ENCODE measurements at places on chromosomes 1 and 21.

GRCh38 chr1:206698011-206698410 lies 13.3 kb downstream of the MAPKAPK2 start:
- no peak overlapping the region for H3K27ac ChIP-seq
- peaks cover 80% of the 10 kb centered on the region for H3K4me1 ChIP-seq
- H3K27me3 ChIP-seq: no peaks in the 10 kb centered on the region
- H3K4me3 ChIP-seq: no peak overlapping the region
- H3K36me3 ChIP-seq: peaks cover 11% of the 10 kb centered on the region

DNA sequence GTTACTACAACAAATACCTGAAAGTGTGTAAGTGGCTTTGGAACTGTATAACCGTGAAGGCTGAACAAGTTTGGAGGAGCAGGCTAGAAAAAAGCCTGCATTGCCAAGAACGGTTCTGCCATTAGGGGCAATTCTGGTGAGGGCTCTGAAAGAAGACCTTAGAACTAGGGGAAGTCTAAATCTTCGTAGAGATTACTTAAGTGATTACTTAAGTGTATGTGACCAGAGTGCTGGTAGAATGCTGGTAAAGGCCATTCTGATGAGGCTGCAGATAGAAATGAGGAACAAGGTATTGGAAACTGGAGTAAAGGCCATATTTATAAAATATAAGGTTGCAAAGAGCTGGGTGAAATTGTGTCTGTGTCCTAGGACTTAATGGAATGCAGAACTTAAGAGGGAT lies 158.0 kb downstream of the CLIC6 start:
- DNase-seq: no peak
- peak overlapping the region; percentile 28 for H3K27ac ChIP-seq
- peaks cover 87% of the 10 kb centered on the region for H3K36me3 ChIP-seq
- H3K4me1 ChIP-seq: peaks cover 50% of the 10 kb centered on the region

DNA sequence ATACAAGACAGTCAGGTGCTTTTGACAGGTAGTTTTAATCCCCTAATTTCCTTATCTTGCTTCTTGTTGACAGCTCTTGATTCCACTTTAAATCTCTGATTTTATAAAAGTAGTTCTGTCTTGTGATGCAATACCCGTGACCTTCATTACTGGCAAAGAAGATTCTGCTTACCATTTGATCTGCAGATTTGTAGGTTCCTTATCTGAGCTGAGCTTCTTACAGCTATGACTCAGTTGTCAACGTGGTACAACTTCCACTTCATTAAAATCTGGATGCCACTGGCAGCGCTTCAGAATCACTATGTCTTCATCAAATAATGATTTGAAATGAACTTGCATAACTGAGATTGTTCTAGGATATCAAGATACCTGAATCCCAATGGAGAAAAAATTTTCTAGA lies 543.6 kb upstream of the B3GALT2 start:
- no peaks in the 10 kb centered on the region for H3K27me3 ChIP-seq
- H3K4me1 ChIP-seq: peaks cover 10% of the 10 kb centered on the region
- no peak overlapping the region for H3K27ac ChIP-seq
- no peak overlapping the region for H3K4me3 ChIP-seq
- no peaks in the 10 kb centered on the region for H3K36me3 ChIP-seq

- peak overlapping the region; percentile 42 for H3K27ac ChIP-seq
- peaks cover 29% of the 10 kb centered on the region for H3K36me3 ChIP-seq
- H3K4me1 ChIP-seq: peaks cover 22% of the 10 kb centered on the region
Measured at GRCh38 chr1:58778385-58779000, 5.4 kb downstream of the JUN start.

DNA sequence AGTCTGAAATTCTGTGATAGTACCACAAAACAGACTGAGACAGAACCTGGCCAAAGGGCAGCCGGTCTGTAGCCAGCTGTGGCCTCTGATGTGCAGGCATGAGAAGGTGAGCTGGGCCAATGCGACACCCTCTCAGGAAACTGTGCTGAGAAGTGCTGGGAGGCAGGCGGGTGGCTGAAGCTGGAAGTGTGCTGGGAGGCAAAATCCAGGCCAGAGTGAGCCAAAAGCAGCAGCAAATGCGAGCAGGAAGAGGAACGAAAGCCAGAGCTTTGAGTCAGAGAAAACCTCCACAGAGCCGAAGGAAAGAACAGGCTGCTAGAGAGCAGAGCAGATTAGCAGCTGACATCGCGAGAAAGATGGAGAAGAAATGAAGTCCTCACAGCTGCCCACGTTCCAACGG lies 10.2 kb upstream of the ATP13A2 start:
- no peak for DNase-seq
- peaks cover 33% of the 10 kb centered on the region for H3K36me3 ChIP-seq
- H3K27me3 ChIP-seq: no peaks in the 10 kb centered on the region
- H3K4me3 ChIP-seq: no peak overlapping the region
- no peak overlapping the region for H3K27ac ChIP-seq
- H3K4me1 ChIP-seq: no peaks in the 10 kb centered on the region

GRCh38 chr1:179742717-179743678 lies at the start of gene FAM163A:
Gene FAM163A, plus strand, starts transcription at chr1:179743291. Its CDS starts 69,807 bp downstream, at chr1:179813098.
- no peaks in the 10 kb centered on the region for H3K36me3 ChIP-seq
- H3K27me3 ChIP-seq: peaks cover 59% of the 10 kb centered on the region
- no peak for DNase-seq
- no peak within 1 kb of the TSS for H3K27ac ChIP-seq
- no peak within 1 kb of the TSS for H3K4me3 ChIP-seq

DNA sequence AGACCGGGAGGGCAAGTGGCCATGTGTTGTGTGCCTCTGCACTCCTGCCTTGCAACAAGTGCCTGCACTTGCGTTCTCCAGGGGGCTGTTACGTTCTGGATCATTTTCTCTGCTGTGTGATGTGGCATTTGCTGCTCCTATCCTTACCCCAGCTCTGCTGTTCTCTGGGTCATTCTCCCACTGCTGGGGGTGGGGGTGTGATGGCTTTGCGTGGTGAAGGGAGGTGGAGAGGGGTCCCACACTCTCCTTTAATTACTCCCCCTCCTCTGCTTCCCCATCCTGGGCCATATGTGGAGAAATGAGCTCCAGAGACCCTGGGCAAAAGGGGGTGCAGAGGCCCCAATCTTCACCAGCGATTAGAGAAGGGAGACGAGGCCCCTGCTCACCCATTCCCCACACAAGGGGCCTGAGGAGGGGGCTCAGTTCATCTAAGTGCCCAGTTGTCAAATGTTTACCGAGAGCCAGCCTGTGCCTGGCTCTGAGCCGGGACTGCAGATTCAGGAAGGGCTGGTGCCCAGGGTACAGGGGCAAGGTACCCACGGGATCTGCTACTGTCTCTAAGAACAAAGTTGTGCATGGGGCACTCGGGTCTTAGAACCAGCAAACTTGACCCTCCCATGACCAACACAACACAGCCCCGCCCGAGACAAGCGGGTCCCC lies 355.4 kb downstream of the PTPRU start:
- no peak for DNase-seq
- no peak overlapping the region for H3K4me3 ChIP-seq
- H3K27ac ChIP-seq: no peak overlapping the region

DNA sequence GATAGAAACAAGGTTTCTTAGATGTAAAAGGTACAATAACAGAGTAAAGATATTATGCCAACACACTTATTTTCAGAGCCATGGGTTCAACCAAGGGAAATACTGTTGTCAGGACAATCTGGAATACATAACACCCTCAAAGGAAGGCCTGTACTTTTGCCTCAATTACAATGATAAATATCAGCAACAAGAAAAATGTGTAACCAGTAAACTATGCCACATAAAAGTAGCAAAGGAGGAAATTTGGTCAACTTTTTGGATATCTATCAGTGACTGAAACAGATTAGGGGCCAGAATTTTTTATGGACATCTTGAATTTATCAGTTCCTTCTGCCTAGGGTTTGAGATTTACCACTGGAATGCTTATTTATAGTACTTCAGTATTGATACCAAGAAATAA lies 24.6 kb upstream of the RAP1GAP start:
- DNase-seq: peak; percentile 49
- H3K27ac ChIP-seq: peak overlapping the region; percentile 73
- peaks cover 34% of the 10 kb centered on the region for H3K36me3 ChIP-seq
- no peak overlapping the region for H3K4me3 ChIP-seq
- no peaks in the 10 kb centered on the region for H3K27me3 ChIP-seq

DNA sequence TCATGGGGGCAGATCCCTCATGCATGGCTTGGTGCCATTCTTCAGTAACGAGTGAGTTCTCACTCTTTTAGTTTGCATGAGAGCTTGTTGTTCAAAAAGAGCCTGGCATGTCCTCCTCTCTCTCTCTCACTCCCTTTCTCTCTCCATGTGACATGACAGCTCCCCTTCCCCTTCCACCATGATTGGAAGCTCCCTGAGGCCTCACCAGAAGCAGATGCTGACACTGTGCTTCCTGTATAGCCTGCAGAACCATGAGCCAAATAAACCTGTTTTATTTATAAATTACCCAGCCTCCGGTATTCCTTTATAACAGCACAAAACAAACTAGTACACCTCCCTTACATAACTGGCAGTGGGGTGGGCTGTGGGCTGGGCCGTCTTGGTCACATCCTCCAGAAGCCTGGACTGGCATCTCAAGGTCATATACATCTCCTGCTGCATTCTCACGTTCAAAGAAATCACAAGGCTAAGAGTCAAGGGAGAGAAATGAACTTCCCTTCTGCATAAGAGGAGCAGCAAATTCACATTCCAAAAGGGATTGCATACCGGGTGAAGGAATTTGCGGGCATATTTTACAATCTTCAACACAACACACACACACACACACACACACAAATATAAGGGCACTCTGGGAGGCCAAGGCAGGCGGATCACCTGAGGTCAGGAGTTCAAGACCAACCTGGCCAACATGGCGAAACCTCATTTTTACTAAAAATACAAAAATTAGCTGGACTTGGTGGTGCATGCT lies 2.3 kb upstream of the CCSAP start:
- DNase-seq: peak; percentile 17
- peak overlapping the region; percentile 35 for H3K4me3 ChIP-seq
- H3K27ac ChIP-seq: no peak overlapping the region
- peaks cover 5% of the 10 kb centered on the region for H3K36me3 ChIP-seq
- H3K27me3 ChIP-seq: peaks cover 7% of the 10 kb centered on the region

GRCh38 chr1:58928514-58928913 lies 144.7 kb upstream of the JUN start:
- H3K4me3 ChIP-seq: no peak overlapping the region
- H3K36me3 ChIP-seq: no peaks in the 10 kb centered on the region
- peaks cover 41% of the 10 kb centered on the region for H3K4me1 ChIP-seq
- no peak overlapping the region for H3K27ac ChIP-seq

DNA sequence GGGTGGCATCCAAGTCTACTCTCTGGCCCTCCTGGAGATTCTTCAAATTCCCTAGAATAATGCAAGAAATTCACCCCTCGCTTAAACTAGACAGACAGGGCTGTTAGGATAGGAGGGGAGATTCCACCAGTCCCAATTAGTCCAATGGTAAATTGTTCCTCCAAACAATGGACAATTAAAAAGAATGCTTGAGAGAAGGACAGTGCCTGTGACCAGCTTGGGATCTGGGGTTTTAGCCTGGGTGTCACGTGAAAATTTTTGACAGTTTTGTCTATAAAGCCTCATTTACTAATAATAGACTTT lies 177.7 kb upstream of the RAB4A start:
- H3K27me3 ChIP-seq: peaks cover 3% of the 10 kb centered on the region
- H3K36me3 ChIP-seq: no peaks in the 10 kb centered on the region
- no peak overlapping the region for H3K4me3 ChIP-seq
- no peaks in the 10 kb centered on the region for H3K4me1 ChIP-seq

DNA sequence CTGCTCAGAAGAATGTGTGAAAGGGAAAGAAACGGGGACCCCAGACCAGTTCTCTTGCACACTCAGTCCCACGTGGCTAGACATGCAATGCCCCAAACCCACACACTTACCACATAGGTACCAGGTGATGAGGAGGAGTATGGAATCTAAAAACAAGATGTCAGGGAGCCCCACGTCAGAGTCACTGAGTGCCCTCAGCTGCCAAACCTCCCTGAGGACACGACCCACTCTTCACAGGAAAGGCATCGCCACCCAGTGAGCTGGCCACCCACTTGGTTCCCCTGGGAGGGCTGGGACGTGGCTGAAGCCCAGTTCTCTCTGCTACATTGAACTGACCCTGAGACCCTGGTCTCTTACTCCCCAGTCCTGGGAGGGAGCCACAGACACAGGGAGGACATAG lies 41.4 kb downstream of the MRPL37 start:
- H3K4me3 ChIP-seq: no peak overlapping the region
- no peak for DNase-seq
- peaks cover 13% of the 10 kb centered on the region for H3K36me3 ChIP-seq
- peaks cover 4% of the 10 kb centered on the region for H3K27me3 ChIP-seq

- no peak for DNase-seq
- no peak overlapping the region for H3K4me3 ChIP-seq
- peaks cover 10% of the 10 kb centered on the region for H3K27me3 ChIP-seq
- no peak overlapping the region for H3K27ac ChIP-seq
- peaks cover 13% of the 10 kb centered on the region for H3K4me1 ChIP-seq
Measured at GRCh38 chr1:219330669-219331068, 157.0 kb downstream of the LYPLAL1 start.

- H3K27me3 ChIP-seq: peaks cover 14% of the 10 kb centered on the region
- no peaks in the 10 kb centered on the region for H3K36me3 ChIP-seq
- no peak overlapping the region for H3K27ac ChIP-seq
- H3K4me1 ChIP-seq: peaks cover 7% of the 10 kb centered on the region
- DNase-seq: no peak
Measured at GRCh38 chr1:223326776-223327175, 37.2 kb downstream of the SUSD4 start.

- no peak overlapping the region for H3K4me3 ChIP-seq
- H3K4me1 ChIP-seq: peaks cover 8% of the 10 kb centered on the region
- H3K36me3 ChIP-seq: no peaks in the 10 kb centered on the region
- DNase-seq: no peak
Measured at GRCh38 chr1:67636146-67636545, 48.9 kb upstream of the GADD45A start.

- DNase-seq: no peak
- H3K27me3 ChIP-seq: peaks cover 45% of the 10 kb centered on the region
- H3K27ac ChIP-seq: no peak overlapping the region
- H3K4me3 ChIP-seq: no peak overlapping the region
Measured at GRCh38 chr1:151828921-151829320, 2.7 kb downstream of the RORC start.

DNA sequence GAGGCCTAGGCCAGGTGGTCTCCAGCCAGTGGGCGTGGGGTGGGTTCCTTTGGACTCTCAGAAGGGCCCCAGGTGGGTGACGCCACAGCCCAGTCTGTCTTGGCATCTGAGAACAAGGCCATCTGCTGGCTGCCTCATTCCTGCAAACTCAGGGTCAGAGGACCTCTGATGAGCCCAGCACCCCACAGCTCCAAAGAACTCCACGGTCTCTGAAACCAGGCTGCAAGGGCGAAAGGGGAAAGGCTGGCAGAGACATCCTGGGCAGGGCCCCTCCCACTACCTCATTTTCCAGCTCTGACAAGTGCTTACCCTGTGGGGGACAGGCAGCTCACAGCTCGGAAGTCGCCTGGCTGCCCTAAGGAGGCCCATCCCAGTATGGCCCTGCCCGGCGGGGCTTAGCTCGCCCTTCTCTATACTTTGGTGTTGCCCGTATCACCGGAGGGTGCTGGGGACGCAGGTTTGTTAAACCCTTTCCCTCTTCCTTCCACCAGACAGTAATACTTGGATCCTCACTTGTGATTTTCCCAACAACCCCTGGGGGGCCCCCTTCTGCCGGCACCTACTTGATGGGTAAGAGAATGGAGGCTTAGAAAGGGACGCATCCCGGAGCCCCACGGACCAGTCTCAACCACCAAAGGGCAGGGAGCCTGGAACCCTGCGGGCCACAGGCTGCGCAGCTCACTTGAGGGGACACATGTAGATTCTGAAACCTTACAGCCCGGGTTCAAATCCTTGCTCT lies 10.9 kb upstream of the EDN2 start:
- peak overlapping the region; percentile 51 for H3K4me3 ChIP-seq
- DNase-seq: no peak
- no peaks in the 10 kb centered on the region for H3K36me3 ChIP-seq
